ENCODE measurements at places on chromosomes 6 and 20.

DNA sequence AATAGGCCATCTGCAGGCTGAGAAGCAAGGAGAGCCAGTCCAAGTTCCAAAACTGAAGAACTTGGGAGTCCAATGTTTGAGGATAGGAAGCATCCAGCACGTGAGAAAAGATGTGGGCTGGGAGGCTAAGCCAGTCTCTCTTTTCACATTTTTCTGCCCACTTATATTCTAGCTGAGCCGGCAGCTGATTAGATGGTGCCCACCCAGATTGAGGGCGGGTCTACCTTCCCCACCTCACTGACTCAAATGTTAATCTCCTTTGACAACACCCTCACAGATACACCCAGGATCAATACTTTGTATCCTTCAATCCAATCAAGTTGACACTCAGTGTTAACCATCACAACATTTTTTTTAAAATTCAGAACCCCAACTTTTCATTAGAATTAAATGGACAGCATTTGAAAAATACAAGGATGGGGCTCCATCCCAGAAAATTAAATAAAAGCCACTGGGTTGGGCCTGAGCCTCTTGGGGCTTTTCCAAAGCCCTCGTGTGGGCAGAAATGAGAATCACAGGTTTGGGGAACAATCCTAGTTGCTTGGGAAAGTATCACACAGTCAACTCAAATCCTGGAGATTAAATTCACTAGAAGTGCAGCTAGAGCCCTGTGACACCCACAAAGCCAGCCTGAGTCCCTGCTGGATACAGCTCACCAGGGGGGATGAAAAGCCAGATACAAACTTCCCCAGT lies 2.2 kb downstream of the CLDN20 start:
- no peak for DNase-seq

- peak; percentile 86 for DNase-seq
These were observed at the start of gene TFEB for GRCh38 chr6:41735427-41736185. TFEB (minus strand) TSS chr6:41735608; CDS start chr6:41691213, 44,395 bp downstream.

DNA sequence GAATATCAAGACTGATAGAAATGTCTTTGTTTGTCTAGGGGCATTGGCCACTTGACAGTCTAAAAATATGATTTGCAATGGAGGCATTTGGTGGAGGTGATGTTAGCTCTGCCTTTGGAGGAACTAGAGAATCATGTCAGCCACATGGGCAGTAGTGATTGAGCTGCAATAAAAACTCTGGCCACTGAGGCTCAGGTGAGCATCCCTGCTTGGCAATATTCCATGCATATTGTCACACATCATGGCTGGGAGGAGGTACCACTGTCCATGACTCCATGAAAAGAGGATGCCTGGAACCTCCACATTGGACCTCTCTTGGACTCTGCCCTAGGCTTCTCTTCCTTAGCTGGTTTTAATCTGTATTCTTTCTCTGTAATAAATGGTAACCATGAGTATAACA lies 10.6 kb upstream of the CD83 start:
- DNase-seq, result no peak

GRCh38 chr6:51027283-51028065 lies 208.8 kb downstream of the TFAP2B start:
- no peak for DNase-seq

DNA sequence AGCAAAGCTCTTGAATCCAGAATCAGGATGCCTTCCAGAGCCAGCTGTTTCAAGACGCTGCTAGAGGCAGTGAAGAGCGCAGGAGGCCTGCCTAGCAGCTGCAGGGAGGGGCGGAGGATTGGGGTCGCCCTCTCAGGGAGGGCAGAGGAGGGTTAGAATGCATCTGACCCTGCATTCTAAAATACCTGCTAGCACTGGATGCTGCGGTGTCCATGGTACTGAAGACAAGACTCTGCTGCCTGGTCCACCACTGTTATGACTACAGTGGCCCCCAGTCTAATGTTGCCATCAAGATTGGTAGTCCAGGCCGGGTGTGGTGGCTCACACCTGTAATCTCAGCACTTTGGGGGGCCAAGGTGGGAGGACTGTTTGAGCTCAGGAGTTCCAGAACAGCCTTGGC lies 193.7 kb upstream of the PROKR2 start:
- DNase-seq, result no peak

DNA sequence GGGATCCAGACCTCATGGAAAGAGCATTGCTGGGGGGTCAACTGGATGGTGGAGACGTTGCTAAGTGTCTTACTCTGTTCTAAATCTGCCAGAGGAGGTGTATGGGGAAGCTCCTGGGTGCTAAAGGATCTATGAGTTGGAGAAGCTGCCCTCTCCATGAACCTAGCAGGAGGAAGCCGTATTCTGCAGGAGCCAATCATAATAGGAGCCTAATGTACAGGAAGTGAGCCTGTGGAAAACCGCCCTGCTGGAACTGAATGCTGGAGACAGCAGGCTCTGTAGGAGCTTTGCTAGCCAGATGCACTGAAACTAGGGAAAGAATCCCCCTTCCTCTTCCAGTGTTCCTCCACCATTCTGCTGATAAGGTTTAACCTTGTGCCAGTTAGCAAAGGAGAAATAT lies 10.9 kb downstream of the CASP8AP2 start:
- DNase-seq, result peak; percentile 40

- no peak for DNase-seq
These were observed 3.5 kb downstream of the TUBB1 start for GRCh38 chr20:59022754-59023153.
